ENCODE measurements at places on chromosomes 3 and 15.

DNA sequence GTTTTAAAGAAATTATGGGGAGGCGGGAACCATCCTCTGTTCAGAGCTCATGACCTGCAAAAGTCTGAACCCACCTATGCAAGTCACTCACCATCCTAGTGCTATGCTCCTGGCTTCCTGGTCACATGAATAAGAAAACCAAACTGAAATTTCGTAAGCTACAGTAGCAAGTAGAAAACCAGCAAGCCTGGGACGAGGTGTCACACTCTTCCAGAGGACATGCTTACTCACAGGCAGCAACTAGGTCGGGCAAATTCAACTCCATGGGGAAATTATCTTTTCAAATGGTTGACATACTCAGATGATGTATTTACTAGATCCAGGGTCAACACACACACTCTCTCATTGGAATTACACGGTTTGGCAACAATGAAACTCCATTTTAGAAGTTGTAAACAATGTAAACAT is 31.3 kb downstream of the LDHAL6B start:
- no peak for DNase-seq

DNA sequence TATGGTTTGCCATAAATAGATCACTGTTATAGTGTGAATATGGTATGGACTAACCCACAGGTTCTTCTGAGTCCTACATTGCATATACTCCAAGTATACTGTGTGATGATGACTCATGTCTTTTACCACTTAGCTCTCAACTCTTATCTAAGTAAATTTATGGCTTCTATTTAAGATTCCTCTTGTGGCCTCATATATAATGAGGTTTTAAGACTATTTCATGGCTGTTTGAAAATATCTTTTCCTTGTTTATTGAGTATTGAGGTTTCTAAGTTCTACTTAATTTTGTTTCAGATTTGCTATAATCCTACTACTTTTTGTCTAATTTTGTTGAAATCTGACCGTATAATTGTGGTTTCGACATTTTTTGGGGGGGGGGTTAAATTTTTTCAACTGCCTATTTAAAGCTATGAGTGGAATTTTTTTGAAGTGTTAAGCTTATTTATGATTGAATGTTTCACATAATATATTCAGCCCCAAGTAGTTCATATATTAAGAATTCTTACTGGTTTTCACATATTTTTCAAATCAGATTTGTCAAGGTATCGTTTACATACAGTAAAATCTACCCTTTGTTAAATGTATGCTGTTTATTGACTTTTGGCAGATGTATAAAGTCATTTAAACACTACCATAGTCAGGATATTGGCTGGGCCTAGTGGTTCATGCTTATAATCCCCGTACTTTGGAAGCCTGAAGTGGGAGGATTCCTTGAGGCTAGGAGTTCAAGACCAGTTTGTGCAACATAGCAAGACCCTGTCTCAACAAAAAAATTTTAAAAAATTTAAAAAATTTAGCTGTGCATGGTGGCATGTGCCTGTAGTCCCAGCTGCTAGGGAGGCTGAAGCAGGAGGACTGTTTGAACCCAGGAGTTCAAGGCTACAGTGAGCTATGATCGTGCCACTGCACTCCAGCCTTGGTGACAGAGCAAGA is 11.7 kb downstream of the SLC25A36 start:
- no peak for DNase-seq

DNA sequence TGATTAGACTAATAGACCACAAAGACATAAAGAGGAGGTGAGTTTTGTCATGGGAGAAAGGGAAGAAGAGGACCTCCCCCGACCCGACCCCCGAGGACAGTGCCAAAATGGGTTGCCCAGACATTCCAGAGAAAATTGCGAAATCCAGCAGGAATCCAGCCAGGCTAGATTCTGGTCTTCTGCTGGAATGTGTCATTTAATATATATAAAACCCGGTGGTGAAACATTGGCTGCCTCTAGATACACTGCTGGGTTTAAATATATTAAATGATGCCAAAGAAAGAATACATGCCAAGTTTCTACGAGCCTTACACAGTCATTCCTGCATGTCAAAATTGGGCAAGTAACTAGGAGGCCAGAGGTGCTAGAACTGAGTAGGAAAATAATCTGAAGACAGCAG is 45.3 kb upstream of the SPESP1 start:
- no peak for DNase-seq

DNA sequence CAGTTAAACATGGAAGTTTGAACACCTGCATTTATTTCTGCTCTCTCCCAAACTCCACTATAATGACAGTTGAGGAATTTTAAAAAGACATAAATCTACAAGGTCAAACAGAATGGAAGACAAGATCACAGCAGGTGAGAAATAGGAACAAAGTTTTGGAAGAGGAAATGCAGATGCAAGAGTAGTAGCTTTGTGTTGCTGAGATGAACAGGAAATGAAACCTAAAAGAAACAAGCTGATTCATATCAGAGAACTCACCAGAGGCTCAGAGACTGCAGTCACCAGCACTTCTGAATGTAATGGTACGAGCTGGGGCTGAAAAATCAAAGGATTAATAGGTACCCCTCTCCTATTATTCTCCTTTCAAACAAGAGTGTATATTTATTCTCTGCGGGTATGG is 459.9 kb downstream of the RAP2B start:
- DNase-seq, result no peak

- no peak for DNase-seq
Observed at GRCh38 chr15:63344731-63345390, 36.8 kb downstream of the CA12 start.

GRCh38 chr15:78872972-78873792 is 492 bp downstream of the MORF4L1 start:
- peak; percentile 77 for DNase-seq

- no peak for DNase-seq
Observed at GRCh38 chr3:139642996-139643395, 34.8 kb downstream of the NMNAT3 start.

DNA sequence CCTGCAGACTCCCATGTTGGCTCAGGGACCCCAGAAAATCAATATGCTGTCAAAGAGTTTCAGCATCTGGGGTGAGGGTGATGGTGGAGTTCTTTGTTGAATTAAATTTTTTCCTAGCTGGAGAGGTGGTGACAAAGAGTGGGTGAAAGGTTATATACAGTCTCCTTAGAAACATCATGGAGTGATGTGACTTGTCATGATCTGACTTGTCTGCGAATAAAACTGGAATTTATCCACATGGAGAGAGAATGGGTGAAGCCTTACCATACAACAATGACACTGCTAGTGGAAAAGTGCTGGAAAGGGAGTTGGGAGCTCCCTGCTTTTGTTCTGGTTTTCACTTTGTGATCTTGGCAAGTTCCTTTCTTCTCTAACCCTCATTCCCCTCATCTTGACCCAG is 75.0 kb downstream of the ARNT2 start:
- no peak for DNase-seq

DNA sequence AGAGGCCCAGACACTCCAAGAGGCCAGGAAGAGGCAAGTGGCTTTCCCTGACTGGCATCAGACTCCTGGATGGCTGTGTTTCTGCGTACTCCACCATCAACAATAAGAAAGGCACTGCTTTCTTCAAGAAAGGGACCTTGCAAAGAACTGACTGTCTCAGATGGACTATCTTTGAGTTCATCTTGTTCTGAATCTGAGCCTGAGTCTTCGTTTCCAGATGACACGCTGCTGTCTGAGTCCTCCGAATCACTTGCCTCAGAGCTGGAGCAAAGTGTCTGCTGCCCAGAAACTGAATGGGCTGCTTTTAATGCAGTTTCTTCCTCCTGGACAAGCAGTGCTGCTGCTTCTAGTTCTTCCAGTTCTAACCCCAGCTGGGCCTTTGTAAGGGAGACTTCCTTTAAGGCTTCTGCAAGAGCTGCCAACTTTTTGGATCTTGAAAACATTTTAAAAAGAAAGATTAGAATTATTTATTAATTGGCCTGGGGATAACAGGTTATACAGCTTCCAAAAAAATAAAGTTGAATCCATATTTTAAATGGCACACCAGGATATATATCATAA is 97.8 kb downstream of the SHQ1 start:
- no peak for DNase-seq

- no peak for DNase-seq
Observed at GRCh38 chr3:196883361-196883760, 15.6 kb downstream of the SENP5 start.

DNA sequence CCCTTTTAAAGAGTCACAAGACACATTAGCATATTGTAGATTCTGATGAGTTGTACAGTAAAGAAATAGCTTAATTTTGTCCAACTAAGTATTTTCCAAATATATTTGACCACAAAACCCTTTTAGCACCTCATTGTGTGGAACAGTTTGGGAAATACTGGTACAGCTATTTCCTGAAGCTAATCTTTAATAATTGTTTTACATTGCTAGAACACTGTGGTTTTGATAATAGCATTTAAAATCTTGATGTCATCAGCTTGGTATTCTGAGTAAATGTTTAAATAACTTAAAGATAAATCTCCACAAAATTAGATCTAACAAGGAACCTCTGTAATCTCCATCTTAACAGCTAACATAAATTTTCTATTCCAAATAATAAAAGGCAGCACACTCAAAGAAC is 140.0 kb upstream of the MLF1 start:
- no peak for DNase-seq

- no peak for DNase-seq
Observed at GRCh38 chr15:79396850-79397249, 35.3 kb upstream of the MINAR1 start.

DNA sequence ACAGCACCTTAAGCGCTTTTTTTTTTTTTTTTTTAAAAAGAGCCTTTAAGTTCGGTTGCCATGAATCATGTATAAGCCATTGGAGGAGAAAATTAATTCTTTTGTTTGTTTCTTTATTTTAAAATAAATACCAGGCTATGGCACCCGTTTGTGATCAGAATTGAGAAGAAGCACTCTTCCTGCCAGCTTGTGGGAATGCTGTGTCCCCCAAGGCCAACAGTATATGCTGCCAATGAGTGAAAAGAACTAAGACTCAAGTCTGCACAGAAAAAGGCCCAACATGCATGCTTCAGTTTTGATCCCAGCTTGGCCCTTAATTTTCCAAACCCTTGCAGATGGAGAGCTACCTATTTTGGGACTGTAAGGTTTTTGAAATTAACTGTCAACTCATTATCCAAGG is 90.5 kb downstream of the LRRC3B start:
- DNase-seq, result no peak

DNA sequence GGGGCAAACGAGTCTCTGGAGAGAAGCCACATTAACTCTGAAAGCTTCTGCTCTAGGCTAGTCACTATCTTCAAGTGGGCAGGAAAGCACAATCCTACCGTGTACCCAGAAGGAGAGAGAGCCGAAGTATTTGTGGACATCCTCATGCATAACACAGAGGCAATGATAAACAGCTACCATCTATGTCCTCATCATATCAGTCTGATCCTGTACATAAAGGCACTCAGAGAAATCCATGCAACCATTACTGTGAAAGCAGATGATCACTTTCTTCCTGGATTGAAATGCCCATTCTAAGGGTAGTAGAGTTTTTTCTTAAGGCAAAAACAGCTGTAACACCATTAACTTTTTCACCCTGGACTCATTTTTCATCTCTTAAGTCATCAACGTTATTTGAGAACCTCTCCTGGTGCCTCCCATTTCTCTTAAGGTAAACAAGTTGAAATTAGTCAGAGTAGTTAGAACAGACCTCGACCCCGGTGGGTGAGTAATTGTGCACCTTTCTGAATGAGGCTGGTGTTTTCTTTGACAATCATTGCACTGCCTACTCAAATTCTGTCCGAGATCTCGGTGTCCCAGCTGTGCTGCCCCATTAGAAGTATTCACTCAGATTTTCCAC is 327.4 kb downstream of the SHQ1 start:
- DNase-seq, result no peak

DNA sequence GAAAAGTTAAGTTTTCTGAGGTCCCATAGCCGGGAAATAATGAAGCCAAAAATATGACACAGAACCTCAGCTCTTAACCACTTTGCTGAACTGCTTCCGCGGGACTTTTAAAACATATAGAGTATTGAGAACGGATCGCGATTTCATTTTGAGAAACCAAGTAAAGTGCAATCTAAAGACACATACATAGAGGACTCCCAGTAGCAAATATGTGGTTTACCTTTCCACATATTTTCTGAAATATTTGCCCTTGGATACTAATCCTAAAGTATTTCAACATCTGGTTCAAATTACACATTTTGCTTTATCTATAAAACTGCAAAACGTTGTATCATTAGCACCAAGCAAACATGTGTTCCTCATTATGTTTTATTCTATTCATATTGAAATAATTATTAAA is 776.5 kb downstream of the ROBO2 start:
- DNase-seq, result no peak

- DNase-seq, result no peak
Observed at GRCh38 chr3:146818866-146819265, 213.7 kb upstream of the PLSCR5 start.

- DNase-seq, result no peak
Observed at GRCh38 chr15:34838282-34838681, 42.9 kb upstream of the ACTC1 start.

DNA sequence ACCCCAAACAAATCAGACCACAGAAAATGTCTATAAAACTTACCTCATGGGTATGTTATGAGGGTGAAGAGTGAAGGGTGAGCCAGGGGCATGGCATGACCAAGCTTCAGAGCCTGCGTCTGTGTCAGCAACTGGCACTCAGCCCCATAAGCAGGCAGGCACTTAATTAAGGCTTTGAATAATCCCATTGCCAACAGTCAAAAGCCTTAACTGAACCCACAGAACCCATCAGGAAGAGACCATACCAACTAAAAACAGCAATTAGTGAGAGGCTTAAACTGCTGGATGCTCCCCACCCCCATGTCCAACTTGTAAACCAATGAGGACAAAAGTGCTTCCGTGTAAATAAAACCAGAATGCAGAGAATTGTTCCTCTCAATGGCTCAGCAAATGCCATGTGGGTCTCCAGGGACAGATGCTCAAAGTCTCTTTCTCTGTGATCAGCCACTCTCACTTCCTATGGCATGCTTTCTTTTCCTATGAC is 126.0 kb downstream of the MYLK start:
- no peak for DNase-seq

- DNase-seq, result no peak
Observed at GRCh38 chr3:155676252-155676981, 68.5 kb downstream of the PLCH1 start.

DNA sequence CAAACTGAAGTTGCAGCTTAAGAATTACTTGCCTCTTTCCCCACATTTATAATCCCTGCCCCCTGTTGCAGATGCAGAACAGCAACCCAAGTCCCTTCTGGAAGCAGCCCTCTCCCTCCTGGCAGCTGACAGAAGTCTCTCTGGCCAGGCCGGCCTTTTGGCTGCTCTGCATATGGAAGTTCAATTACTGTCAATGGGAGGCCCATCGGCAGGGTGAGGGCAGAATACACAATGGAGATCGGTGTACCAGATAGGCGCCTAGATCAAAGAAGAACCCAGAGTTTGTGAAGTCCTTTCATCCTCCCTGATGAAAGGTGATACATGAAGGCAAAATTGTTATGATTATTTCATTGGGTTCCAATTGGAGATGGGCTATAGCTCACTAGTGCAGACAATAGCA is 327.9 kb upstream of the CTNNB1 start:
- DNase-seq, result no peak

DNA sequence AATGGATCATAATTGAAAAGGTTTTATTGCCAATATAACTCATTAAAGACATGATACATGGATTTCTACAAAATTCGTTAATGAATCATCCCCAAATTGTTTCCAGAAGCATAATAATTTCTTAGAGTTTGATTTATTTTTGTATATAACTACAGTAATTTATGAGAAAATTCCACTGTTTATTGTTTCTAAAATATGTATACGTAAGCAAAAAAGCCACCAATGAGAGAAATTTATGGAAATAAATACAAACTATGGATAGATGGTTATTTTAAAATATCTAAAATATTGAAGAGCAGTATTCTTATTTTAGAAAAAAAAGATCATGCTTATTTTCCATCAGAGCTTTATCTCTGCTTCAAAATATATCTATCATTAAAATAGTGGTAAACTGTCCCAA is 260.0 kb upstream of the ZNF385D start:
- DNase-seq, result no peak

GRCh38 chr3:159824333-159824732 is 164.3 kb upstream of the IL12A start:
- DNase-seq, result no peak

Data from activated CD4-positive, CD25-positive, alpha-beta regulatory T cell (primary cell).